NCI-H2171 treated with DMSO at 0.1 percent for 48 hours (cell line): ENCODE measurements at places on chromosomes 2 and 18.

DNA sequence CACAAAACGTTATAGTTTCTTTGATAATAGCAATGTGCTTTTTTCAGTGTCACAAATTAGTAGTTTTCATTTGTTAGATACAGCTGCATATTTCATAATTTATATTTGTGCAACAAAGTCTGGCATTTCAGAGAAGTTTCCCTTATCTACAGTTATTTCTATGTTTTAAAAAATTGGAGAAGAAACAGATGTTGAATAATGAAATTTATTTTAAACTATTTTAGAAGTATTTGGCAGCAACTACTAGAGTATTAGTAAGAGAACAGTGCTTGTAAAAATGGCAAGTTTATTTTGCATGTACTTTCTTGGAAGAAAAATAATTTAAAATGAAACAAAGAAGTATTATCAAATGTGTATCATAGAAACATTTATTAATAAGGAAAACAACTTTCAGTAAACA, 68.6 kb upstream of the COL5A2 start:
- no peak for DNase-seq

- no peak for DNase-seq
Measured at GRCh38 chr2:204790076-204790475, 244.8 kb downstream of the PARD3B start.

GRCh38 chr18:62751977-62752376, 36.6 kb downstream of the PHLPP1 start:
- DNase-seq: no peak

DNA sequence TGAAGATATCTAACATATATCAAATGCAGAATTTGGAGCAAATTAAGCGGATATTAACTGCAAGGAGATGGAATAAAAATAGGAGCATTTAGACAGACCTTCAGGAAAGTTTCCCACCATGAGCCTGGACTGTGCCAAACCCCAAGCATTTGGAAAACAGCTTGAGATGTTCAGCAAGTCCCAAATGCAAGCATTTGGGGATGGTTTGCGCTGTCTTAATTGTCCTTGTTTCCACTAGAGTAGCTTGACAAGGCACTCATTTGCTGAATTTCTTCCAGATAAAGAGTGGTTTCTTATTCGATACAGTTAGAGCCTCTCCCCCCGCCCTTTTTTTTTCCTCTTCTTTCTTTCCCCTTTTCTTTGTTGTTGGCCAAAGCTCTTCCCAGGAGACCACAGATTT, 77.1 kb upstream of the CDC42EP3 start:
- no peak for DNase-seq

GRCh38 chr2:240355001-240355891, 80.2 kb upstream of the GPC1 start:
- no peak for DNase-seq

- DNase-seq: peak; percentile 20
Measured at GRCh38 chr2:32009516-32010256, 1.1 kb downstream of the MEMO1 start.
